WTC11 (cell line): ENCODE measurements at places on chromosomes 11 and 22. TPM values are rescaled to one million over a fixed set of nuclear protein-coding genes. Genes with fewer than 3 reads are reported as not detected.

Gene PAMR1
- 2.3 to 3.2 TPM (median 2.8 TPM) in 3 replicates for total RNA-seq

Gene OR51L1
- total RNA-seq = not detected in 3 replicates

Gene FGF19
- 17.6 to 19.3 TPM (median 18.6 TPM) in 3 replicates for total RNA-seq

Gene TSPAN32
- 0.39 TPM in 1 of 3 replicates, not detected in the others for total RNA-seq
